ENCODE measurements at places on chromosomes 1 and 21. TPM values are rescaled to one million over a fixed set of nuclear protein-coding genes. Genes with fewer than 3 reads are reported as not detected.

DNA sequence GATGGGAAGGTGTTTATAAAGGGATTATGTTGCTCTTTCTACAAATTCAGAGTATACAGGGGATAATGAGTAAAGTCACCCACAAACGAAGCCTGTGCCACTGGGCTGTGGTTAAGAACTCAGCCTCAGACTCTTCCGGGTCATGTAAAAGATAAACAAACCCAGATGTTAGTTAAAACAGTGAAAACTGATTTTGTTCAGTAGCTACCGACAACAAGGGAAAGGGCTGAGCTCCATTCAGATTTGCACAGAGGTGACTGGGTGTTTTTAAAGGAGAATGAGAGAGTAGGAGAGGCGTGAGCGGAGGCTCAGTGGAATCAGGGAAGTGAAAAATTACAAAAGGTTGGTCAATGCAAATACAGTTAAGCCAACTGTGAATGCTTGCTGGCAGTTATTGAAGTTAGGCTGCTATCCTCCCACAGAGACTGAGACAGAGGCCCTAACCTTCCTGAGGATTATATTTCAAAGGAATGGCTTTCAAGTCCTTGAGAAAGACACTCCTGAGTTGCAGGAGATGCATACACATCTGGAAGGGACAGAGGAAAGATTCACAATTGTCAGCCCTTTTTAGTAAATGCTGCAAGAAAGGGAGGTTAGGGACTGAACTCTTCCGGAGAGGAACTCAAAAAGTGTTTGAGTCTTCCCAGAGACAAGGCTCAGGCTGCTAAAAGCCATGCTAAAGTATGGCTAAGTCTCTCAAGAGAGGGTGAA, 29.9 kb upstream of the SAMD13 start:
- H3K27ac ChIP-seq = no peak overlapping the region
- no peak for DNase-seq
- H3K4me1 ChIP-seq = no peaks in the 10 kb centered on the region
- no peak overlapping the region for H3K4me3 ChIP-seq
- H3K27me3 ChIP-seq = no peaks in the 10 kb centered on the region

GRCh38 chr1:246683521-246683920, 40.7 kb upstream of the SCCPDH start:
- no peaks in the 10 kb centered on the region for H3K4me1 ChIP-seq
- H3K27ac ChIP-seq = no peak overlapping the region
- H3K27me3 ChIP-seq = no peaks in the 10 kb centered on the region
- no peak overlapping the region for H3K4me3 ChIP-seq
- DNase-seq = no peak

DNA sequence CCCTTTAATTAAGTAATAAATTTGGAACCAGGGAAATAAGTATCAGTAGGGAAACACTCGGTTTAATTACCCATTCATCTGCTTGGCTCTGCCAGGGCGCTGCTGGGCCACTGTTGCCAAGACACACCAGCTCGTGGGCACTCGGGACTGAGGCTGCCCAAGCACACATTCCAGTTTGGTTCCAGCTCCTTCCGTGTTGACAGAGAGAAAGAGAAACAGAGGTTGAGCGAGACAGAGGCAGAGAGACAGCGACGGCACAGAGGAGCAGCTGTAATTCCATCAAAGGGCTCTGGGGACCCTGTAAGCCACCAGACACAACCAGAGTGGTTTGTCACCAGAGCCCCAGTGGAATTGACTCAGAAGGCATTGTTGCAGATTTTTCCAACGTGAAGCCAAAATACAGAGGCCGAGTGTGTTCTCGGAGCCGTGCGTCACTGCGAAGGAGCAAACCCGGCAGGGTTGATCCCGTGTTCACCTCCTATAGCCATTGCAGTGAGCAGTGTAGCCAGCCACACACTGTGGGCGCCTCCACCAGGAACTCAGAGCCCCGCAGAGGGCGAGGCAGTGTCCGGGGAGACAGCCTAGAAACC, 33.5 kb downstream of the SYF2 start:
- no peaks in the 10 kb centered on the region for H3K27me3 ChIP-seq
- no peaks in the 10 kb centered on the region for H3K4me1 ChIP-seq
- H3K36me3 ChIP-seq = no peaks in the 10 kb centered on the region

- no peaks in the 10 kb centered on the region for H3K27me3 ChIP-seq
- H3K36me3 ChIP-seq = no peaks in the 10 kb centered on the region
- no peak overlapping the region for H3K4me3 ChIP-seq
- no peaks in the 10 kb centered on the region for H3K4me1 ChIP-seq
These were observed 106.3 kb upstream of the CSF3R start for GRCh38 chr1:36588972-36589371.

DNA sequence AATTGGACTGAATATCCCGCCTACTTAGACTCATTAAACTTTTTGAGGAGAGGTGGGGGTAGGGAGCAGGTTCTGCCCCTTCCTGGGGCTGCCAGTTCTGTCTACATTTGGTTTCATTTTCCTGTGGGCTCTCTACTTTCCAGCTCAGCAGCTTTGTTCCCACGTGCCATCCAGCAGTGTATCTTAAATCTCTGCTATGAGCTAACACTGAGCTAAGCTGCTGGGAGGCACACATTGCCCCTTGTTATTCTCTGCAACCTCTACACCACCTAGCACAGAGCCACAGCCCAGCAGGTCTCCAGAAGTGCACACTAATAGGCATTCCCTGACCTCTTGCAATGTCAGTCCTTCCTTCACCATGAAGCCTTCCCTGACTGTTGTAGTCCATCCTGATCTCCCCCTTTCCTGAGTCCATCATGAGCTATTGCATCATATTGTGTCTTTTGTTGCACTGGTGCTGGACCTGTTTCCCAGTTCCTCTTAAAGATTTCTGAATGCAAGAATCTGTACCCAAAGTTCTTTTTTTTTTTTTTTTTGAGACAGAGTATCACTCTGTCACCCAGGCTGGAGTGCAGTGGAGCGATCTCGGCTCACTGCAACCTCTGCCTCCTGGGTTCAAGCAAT, 28.7 kb upstream of the NRDC start:
- H3K4me1 ChIP-seq = no peaks in the 10 kb centered on the region
- no peaks in the 10 kb centered on the region for H3K36me3 ChIP-seq
- no peaks in the 10 kb centered on the region for H3K27me3 ChIP-seq

- no peaks in the 10 kb centered on the region for H3K4me1 ChIP-seq
- no peak overlapping the region for H3K27ac ChIP-seq
- no peaks in the 10 kb centered on the region for H3K36me3 ChIP-seq
- DNase-seq = no peak
- H3K4me3 ChIP-seq = no peak overlapping the region
These were observed 8.5 kb downstream of the GGPS1 start for GRCh38 chr1:235336903-235337302.

GRCh38 chr1:113980110-113980509, 836 bp downstream of the OLFML3 start:
- H3K4me3 ChIP-seq = no peak overlapping the region
- H3K27ac ChIP-seq = no peak overlapping the region
- no peaks in the 10 kb centered on the region for H3K4me1 ChIP-seq
- no peaks in the 10 kb centered on the region for H3K36me3 ChIP-seq
- DNase-seq = peak; percentile 71
- no peaks in the 10 kb centered on the region for H3K27me3 ChIP-seq

DNA sequence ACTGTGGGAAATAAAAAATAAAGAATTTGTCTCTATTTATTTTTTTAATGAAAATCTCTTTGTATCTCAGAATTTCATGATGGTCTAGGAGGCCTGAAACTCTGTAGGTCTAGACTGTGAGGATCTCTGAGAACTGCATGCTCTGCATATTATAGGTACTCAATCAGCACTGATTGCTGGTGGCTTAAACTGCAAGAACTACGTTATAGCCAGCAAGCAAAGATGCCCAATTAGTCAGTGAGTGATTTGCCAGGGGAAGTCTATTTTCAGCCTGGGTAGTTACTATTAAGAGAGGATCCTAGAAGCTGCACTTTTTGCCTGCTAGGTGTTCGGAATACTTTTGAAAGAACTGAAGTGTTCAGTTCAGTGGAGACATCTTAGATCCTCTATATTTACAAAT, 87.4 kb downstream of the GPR52 start:
- no peak for DNase-seq
- no peak overlapping the region for H3K4me3 ChIP-seq
- no peaks in the 10 kb centered on the region for H3K36me3 ChIP-seq
- no peak overlapping the region for H3K27ac ChIP-seq
- no peaks in the 10 kb centered on the region for H3K27me3 ChIP-seq

DNA sequence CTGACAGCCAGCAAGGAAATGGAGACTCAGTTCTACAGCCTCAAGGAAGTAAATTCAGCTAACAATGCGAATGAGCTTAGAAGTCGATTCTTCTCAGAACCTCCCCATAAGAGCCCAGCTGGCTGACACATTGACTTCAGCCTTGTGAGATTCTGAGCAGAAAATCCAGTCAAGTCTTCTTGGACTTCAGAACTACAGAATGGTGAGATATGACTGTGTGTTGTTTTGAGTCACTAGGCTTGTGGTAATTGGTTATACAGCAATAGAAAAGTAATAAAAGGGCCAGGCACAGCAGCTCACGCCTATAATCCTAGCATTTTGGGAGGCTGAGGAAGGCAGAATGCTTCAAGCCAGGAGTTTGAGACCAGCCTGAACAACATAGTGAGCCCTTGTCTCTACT, 161.8 kb upstream of the IVNS1ABP start:
- H3K4me1 ChIP-seq = no peaks in the 10 kb centered on the region
- no peaks in the 10 kb centered on the region for H3K27me3 ChIP-seq
- H3K27ac ChIP-seq = no peak overlapping the region
- H3K4me3 ChIP-seq = no peak overlapping the region
- DNase-seq = no peak

- no peaks in the 10 kb centered on the region for H3K27me3 ChIP-seq
- no peak for DNase-seq
- H3K4me1 ChIP-seq = no peaks in the 10 kb centered on the region
- H3K36me3 ChIP-seq = no peaks in the 10 kb centered on the region
- H3K4me3 ChIP-seq = no peak overlapping the region
These were observed 2.3 kb downstream of the ZBTB37 start for GRCh38 chr1:173870252-173871075.

- H3K36me3 ChIP-seq = no peaks in the 10 kb centered on the region
- H3K4me3 ChIP-seq = no peak overlapping the region
- DNase-seq = no peak
These were observed 49.8 kb downstream of the CDK18 start for GRCh38 chr1:205554026-205554811.

DNA sequence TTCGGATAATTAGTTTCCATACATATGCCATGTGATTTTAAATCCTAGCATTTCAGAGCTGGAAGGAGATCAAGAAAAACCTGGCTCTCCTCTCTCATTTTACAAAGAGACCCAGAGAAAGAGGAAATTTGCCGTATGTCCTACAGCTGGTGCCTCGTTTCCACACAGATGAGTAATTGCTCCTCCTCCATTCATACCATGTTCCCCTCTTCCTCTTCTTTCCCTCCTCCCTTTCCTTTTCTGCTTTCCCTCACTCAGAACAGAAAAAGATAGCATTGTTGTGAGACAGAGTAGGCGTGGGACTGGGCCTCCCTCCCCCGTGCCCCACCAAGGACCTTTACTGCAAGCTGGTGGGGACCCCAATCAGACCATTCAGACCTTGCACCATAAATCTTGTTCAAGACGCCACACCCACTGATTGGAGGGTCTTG, 13.7 kb upstream of the SLC44A3 start:
- H3K27ac ChIP-seq = no peak overlapping the region
- no peak for DNase-seq
- no peaks in the 10 kb centered on the region for H3K27me3 ChIP-seq
- no peak overlapping the region for H3K4me3 ChIP-seq
- H3K36me3 ChIP-seq = no peaks in the 10 kb centered on the region
- H3K4me1 ChIP-seq = no peaks in the 10 kb centered on the region

The TDRD5 gene
- not detected for polyA plus RNA-seq

The DYNLT5 gene
- polyA plus RNA-seq = 0.23 TPM

The RNF115 gene
- 13.3 TPM for polyA plus RNA-seq

The S100A1 gene
- 0.23 TPM for polyA plus RNA-seq

The DSCAM gene
- polyA plus RNA-seq = not detected
